ENCODE measurements at places on chromosomes 7 and 10. TPM values are rescaled to one million over a fixed set of nuclear protein-coding genes. Genes with fewer than 3 reads are reported as not detected.
A peak's percentile ranks its signal among the peaks of the same experiment; 100 is the strongest.

DNA sequence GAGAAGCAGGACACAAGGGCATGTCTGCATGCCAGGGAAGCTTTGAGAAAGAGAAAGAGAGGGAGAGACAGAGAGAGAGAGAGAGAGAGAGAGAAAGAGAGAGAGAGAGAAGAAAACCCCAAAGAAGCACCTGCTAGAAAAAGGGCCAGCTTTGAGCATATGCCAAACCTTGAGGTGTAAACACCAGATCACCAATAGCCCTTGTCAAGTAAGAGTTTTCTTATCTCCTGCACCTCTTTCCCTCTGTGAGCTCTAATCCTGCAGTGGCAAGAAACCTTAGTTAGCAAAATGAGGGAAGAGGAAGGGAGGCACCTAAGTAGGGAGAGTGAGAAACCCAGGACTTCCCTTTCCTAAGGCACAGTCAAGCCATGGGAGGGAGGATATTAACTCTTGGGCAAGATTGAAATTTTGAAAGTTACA, 11.3 kb upstream of the TRDMT1 start:
- DNase-seq, result no peak

GRCh38 chr10:45118929-45119328, 118.2 kb downstream of the ZNF22 start:
- DNase-seq, result no peak

DNA sequence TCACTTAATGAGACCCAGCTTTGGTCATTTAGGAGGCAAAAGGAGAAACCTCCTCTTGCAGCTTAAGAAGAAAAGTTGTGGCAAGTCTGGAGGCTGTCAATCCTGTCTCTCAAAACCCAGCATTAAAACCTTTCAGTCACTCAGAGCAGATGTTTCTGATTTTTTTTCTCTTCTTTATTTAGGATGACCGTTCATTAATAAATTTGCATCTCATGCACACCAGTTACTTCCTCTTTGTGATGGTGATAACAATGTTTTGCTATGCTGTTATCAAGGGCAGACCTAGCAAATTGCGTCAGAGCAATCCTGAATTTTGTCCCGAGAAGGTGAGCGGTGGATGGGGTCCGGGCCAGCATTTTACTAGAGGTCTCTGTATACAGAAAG, 32.0 kb downstream of the TMEM248 start:
- no peak for DNase-seq

GRCh38 chr7:68269405-68269804, 1272.8 kb downstream of the TYW1 start:
- DNase-seq, result no peak

- no peak for DNase-seq
Measured at GRCh38 chr10:77208684-77209256, 428.8 kb downstream of the KCNMA1 start.

DNA sequence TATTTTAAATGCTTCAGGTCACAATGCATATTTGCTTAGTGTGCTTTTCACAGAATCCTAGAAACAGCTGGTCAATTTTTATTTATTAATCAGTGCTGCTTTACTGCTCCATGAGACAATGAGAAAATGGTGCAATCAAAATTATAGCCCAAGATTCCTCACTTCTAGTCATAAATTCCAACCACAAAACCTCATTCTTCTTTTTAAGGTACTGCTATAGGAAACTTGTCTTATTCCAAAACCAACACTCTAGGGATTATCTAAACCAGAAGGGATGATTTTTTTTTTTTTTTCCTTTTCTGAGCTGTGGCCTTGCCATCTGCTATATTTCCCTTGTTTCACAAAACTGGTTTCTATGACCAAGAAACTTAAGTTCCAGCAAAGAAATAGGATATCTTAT, 64.0 kb upstream of the SEMA3A start:
- DNase-seq, result no peak

GRCh38 chr10:98997596-98997995, 238.1 kb downstream of the HPSE2 start:
- DNase-seq, result no peak

- DNase-seq, result no peak
Measured at GRCh38 chr7:4836206-4836661, 25.6 kb downstream of the PAPOLB start.

- no peak for DNase-seq
Measured at GRCh38 chr7:130293521-130293920, 560 bp downstream of the CPA4 start.

DNA sequence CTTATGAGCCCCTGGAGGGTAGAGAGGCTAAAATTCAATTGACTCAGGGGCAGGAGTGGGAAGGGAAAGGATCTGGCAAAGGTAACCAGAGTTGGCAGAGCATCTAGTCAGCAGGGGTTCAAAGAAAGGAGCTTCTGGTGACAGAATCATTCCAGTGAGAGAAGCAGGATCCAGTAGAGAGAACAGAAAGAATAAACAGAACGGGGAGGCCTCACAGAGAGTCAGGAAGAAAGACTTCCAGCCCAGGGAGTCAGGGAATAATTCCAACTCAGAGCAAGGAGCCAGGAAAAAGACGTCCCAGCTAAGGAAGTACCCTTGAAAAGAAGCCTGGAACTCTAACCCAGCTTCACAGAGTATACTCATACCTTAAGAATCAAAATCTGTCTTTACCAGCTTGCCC, 66.6 kb upstream of the CPXM2 start:
- DNase-seq, result no peak

DNA sequence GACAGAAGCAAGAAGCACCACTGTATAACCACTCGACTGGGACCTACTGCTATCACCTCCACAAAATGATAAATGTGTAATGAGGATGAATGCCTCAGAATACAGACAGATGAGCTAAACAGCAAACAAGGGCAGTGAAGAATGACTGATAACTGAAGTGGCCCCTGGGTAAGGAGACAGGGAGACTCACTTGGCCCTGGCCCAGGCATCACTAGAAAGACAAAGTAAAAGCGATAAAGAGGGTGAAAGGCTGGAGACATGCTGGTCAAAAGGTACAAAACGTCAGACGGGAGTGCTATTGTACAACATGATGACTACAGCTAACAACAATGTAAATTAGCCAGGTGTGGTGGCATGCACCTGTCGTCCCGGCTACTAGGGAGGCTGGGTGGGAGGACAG, 27.8 kb upstream of the APBB1IP start:
- DNase-seq, result no peak

GRCh38 chr7:151687523-151688235, 168.0 kb upstream of the RHEB start:
- peak; percentile 81 for DNase-seq

- no peak for DNase-seq
Measured at GRCh38 chr10:27525819-27526218, 21.7 kb downstream of the RAB18 start.

GRCh38 chr10:100989088-100989487, 1.7 kb downstream of the TWNK start:
- no peak for DNase-seq

- no peak for DNase-seq
Measured at GRCh38 chr10:52440612-52441285, 126.7 kb downstream of the DKK1 start.

Gene SFTPA1
- total RNA-seq, result not detected

Gene CYP26A1
- total RNA-seq, result not detected

Gene ABCB4
- total RNA-seq, result 0.78 TPM

Gene VSTM4
- total RNA-seq, result 0.35 TPM

Gene CDK14
- total RNA-seq, result 3.9 TPM

Gene CDK1
- 17.1 TPM for total RNA-seq

Gene ENO4
- total RNA-seq, result not detected

Gene RAPGEF5
- 121 TPM for total RNA-seq

Data from glomerular endothelial cell (primary cell).